ENCODE measurements at places on chromosomes 16 and 17.

DNA sequence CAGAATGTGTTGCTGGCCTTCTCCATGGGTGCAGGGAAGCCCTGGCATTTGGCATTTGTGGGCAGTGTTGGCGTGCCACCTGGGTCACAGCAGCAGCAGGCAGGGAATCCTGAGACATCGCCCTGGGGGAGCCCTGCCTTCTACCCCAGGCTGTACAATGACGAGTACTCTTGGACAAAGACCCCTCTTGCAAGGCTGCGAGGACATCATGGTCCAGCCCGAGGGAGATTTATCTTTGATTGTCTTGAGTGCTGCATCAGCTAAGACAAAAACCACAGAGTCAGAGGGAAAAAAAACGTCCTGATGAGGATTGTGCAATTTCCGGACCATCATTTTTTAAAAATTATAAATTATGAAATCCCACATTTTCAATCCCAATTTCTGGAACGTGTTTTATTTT lies 3.7 kb downstream of the CRISPLD2 start:
- no peak for DNase-seq

GRCh38 chr16:69848637-69849545 lies 86.8 kb downstream of the WWP2 start:
- DNase-seq = no peak

GRCh38 chr17:62876063-62876462 lies 67.9 kb upstream of the MARCHF10 start:
- DNase-seq = no peak

DNA sequence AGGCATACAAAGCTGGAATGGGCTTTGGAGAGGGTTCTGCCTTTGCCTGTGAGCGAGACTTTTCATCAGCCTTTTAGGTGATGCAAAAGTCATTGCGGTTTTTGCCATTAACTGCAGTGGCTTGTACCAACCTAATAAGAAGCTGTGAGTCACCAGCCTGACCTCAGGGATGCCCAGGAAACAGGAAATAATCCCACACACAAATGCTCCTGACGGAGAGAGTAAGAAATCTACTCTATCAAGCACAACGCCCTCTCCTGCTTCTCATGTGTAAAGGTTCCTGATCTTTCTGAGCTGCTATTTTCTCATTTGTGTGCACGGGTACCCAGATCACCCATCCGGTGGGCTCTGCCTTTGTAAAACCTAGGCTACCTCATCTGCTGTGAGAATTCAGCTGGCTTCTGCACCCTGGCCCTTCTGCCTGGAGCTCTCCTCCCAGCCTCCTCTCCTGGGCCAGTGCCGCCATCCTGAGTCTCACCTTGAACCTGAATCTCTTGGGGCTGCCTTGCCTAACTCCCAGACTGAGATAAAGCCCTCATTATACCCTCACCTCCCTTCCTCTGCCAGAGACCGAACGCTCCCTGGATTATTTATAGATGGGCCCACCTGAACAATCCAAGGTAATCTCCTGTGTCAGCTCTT lies 299.7 kb downstream of the C16orf95 start:
- DNase-seq = no peak

DNA sequence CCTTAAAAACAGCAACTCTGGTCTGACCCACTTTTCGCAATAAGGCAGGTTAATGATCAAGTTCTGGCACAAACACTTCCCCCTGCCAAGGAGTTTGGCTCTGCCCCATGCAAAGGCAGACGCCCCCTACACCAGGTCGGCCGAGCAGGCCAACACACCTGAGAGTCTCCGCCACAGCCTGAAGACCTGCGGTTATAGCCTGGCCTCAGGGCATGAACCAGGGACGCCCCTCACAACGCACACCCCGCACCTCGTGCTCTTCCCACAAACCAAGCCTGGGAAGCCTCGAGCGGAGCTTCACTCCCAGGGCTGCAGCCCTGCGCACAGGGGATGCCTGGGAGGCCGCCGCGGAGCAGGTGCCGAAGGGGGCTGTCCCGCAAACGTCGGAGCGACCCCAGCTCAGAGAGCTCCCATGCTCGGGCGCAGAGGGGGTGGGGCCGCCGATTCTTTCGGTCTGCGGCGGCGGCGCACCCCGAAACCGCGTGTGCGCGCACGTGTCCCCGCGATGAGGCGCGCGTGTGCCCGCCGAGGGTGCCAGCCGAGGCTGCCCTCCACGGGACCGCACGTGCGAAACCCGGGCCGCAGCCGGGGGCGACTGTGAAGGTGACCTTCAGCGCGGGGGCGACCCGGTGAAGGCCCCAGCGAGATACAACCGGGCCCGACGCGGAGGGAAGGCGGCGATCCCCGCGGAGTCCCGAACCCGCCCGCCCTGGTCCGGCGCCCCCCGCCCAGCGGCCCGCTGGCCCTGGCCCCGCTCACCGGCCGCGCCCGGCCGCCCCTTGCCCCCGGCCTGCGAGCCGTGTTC lies 559 bp downstream of the CLUH start:
- no peak for DNase-seq

DNA sequence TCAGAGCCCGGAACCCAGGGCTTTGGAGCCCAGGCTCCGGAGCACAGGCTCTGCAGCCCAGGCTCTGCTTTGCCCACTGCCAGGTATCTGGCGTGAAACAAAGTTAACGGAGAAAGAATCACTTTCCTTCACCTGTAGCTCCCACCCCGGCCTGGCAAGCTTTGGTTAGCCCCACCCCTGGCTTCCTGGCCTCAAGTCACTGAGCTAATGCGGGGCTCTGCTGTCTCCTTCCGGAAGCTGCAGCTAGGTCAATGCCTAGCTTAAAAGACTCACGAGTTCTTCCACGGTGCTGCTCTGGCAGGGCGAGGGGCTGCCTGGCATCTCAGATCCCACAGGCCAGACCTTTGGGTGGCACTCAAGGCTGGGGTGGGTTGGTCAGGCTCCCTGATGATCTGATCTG lies 21.1 kb upstream of the SPPL2C start:
- no peak for DNase-seq

Data from NCI-H748 treated with DMSO at 0.1 percent for 48 hours (cell line).